Parietal lobe (tissue), 2 donors: ENCODE measurements at places on chromosomes 2 and 18. TPM values are rescaled to one million over a fixed set of nuclear protein-coding genes. Genes with fewer than 3 reads are reported as not detected.

Gene EGR4
- not detected for total RNA-seq

Gene OBSL1
- 79.5 TPM for total RNA-seq

Gene MOGAT1
- total RNA-seq: not detected

Gene PLCD4
- total RNA-seq: 2.2 TPM

Gene SEPTIN10
- 91.7 TPM for total RNA-seq

Gene SP140
- 1.9 TPM for total RNA-seq

Gene SLC4A5
- total RNA-seq: 13.8 TPM

Gene EFHD1
- 0.63 TPM for total RNA-seq

Gene MARCO
- total RNA-seq: not detected

Gene TMEM200C
- total RNA-seq: 12.8 TPM

Gene MGAT4A
- 36.0 TPM for total RNA-seq

Gene INPP5D
- 8.5 TPM for total RNA-seq

Gene ANKRD30BL
- total RNA-seq: 47.0 TPM

Gene FER1L5
- total RNA-seq: 1.6 TPM

Gene DGKD
- 63.5 TPM for total RNA-seq

Gene C2orf15
- total RNA-seq: 1.6 TPM

Gene CNDP1
- total RNA-seq: 1.9 TPM

Gene UGT1A6
- not detected for total RNA-seq

Gene PLEKHB2
- 110 TPM for total RNA-seq

Gene TRIM43
- total RNA-seq: not detected

Gene SLC23A3
- 0.63 TPM for total RNA-seq

Gene UGT1A8
- not detected for total RNA-seq
